ENCODE measurements at places on chromosomes 13 and 19. TPM values are rescaled to one million over a fixed set of nuclear protein-coding genes. Genes with fewer than 3 reads are reported as not detected.

Gene LGALS14
- total RNA-seq: not detected

Gene RANBP3
- 59.8 TPM for total RNA-seq

Gene SACS
- 202 TPM for total RNA-seq

Gene LRRC4B
- 79.8 TPM for total RNA-seq

Gene PTGIR
- total RNA-seq: not detected

Gene CBARP
- total RNA-seq: 15.3 TPM

Gene BRD4
- 28.8 TPM for total RNA-seq

Gene ADPRHL1
- 1.6 TPM for total RNA-seq

Gene PINLYP
- total RNA-seq: 14.4 TPM

Gene CYP2S1
- total RNA-seq: not detected

Gene PSPN
- total RNA-seq: 3.1 TPM

Gene SYT5
- total RNA-seq: 47.9 TPM

Gene TYROBP
- total RNA-seq: 3.4 TPM

Gene ZNF726
- total RNA-seq: 17.2 TPM

Gene TSKS
- not detected for total RNA-seq

All from parietal lobe (tissue), 2 donors.